ENCODE measurements at places on chromosomes 16 and 17.

DNA sequence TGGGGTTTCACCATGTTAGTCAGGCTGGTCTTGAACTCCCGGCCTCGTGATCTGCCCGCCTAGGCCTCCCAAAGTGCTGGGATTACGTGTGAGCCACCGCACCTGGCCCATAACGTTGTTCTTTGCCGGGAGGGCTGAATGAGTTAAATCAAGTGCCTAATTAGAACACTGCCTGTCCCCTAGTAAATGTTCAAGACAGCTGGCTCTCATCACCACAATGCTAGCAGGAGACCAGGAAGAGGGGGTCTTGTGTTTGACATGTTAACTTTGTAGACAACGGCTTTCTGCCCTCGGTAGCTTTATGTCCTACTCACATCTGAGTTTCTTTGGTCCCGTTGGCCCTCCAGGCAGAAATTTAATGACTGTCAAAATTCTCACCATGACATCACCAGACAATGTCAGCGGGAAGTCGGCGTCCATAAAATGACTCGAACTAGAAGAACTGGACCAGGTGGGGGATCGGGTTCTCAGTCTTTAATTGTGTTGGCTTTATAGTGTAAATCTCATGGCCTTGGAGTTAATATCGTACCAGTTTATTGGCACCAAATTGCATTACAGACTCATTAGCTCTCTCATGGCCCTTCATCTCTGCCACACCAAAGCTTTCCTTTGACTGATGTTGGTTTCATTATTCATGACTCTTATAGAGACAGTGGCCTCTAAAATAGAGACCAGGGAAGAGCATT is 11.4 kb upstream of the ITPRIPL2 start:
- no peak for DNase-seq

GRCh38 chr17:12756786-12757185 is 32.5 kb upstream of the ARHGAP44 start:
- DNase-seq = no peak

GRCh38 chr16:81784072-81784795 is 5.1 kb downstream of the PLCG2 start:
- DNase-seq = no peak

- peak; percentile 38 for DNase-seq
These were observed 585 bp downstream of the MT2A start for GRCh38 chr16:56608876-56609462.

GRCh38 chr17:37084372-37084771 is 135.6 kb downstream of the AATF start:
- DNase-seq = no peak

DNA sequence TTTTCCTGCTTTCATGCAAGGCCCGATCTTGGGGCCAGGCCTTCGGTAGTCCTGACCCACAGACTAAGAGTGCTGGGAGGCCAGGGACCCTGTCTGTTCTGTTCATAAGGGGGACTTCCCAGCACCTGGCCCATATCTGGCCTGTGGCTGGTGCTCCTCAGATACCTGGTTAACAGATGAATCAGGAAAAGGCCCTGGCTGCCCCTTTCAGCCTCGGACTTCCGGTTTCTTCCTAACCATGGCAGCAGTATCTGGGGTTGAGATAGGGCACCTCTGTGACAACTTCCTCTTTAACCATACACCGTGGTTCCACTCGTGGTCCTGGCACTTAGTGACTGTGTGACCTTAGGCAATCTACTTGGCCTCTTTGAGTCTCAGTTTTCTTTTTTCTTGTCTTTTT is 18.4 kb downstream of the PLCG2 start:
- DNase-seq = no peak

DNA sequence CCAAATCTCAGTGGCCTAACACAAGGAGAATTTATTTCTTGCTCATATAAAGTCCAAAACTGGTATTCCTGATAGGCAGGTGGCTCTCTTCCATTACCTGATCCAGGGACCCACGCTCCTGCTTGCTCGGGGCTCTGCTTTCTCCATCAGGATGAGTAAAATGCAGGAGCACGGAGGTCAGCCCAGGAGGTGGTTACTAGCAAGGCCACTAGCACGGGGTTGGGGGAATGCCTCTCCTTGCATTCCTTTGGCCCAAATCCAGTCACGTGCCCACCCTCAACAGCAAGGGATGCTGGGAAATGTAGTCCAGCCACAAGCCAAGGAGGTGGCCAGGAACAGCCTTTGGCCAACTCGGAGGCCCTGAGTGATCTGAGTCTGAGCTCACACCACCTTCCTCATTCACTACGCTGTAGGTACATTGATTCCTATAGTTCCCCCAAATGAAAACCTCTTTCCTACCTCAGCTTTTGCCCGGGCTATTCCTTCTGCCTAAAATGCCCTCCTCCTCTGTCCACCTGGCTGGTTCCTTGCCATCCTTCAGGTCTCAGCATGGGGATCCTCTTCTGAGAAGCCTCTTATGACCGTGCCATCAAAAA is 38.3 kb upstream of the HAPSTR1 start:
- DNase-seq = peak; percentile 20

- no peak for DNase-seq
These were observed 6.2 kb downstream of the BICDL2 start for GRCh38 chr16:3030222-3031212.

Measured in hematopoietic multipotent progenitor cell treated with erythropoietin and hydrocortisone succinate and interleukin-3 and kit ligand, for 17 days (in vitro differentiated cells).